Stimulated activated CD4-positive, alpha-beta T cell treated with anti-CD3 and anti-CD28 coated beads, TNF-alpha, amount 100 ng/mL, for 1 hour (primary cell): ENCODE measurements at places on chromosomes 3 and 15.

GRCh38 chr15:65917407-65917756 lies 48.1 kb downstream of the RAB11A start:
- no peak for DNase-seq

DNA sequence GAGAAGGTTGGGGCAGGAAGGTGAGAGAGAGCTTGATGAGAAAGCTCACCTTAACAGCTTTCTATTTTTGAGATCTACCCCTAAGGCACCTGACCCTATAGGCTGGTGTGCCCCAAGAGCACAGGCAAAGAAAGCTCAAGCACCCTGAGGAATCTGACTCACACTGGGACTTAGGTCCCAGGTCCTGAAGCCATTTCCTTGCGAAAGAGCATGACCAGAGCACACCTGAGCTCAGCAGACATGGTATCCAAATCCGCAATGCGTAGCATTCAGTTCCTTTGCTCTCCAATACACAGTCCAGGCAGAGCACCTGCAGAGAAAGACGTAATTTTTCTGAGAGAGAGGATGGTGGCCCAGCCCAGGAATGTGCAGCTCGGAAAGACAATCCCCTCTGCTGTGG lies 112.1 kb upstream of the LPP start:
- DNase-seq, result no peak

- no peak for DNase-seq
Observed at GRCh38 chr15:29074045-29074444, 188.3 kb downstream of the APBA2 start.

DNA sequence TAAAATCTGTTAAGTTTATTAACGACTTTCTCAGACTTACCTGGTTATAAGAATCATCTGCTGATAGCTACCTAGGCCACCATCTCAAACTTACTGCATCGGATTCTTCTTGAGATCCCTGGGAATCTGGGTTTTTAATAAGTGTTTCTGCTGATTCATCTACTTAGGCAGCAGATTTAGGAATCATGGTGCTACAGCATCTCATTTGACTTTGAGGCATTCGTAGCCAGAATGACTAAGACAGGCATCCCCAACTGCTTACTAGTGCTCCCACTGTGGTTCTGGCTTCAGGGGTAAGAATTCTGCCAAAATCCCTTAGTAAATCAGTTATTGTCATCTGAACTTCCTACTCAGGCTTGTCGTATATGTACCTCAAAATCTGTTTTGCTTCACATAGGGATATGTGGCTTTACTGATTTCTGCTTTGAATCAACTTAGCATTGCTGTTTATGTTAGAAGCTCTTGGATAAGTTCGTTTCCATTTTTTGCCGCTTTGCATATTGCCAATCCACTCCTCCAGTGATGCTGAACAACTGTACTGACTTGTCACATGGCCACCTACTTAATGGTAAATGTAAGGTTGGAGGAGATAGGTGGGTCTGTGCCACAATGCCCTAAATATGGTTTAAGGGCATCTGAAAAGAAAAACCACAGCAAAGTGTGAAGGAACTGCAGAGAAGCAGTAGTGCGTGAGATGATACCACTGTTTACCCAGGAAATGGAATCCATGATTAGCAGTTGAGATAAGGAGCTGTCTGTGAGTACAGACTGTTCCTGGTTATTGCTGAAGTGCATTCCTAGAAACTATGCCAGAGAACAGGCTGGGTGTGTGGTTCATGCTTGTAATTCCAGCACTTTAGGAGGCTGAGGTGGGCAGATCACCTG lies 60.3 kb downstream of the MAP6D1 start:
- no peak for DNase-seq

GRCh38 chr3:53192608-53193007 lies 31.6 kb downstream of the PRKCD start:
- DNase-seq, result no peak

GRCh38 chr3:129052675-129053074 lies 7.9 kb upstream of the GP9 start:
- no peak for DNase-seq

GRCh38 chr3:187902936-187903335 lies 157.7 kb upstream of the BCL6 start:
- DNase-seq, result no peak

GRCh38 chr3:136752422-136753325 lies 496 bp upstream of the STAG1 start:
- peak; percentile 96 for DNase-seq

DNA sequence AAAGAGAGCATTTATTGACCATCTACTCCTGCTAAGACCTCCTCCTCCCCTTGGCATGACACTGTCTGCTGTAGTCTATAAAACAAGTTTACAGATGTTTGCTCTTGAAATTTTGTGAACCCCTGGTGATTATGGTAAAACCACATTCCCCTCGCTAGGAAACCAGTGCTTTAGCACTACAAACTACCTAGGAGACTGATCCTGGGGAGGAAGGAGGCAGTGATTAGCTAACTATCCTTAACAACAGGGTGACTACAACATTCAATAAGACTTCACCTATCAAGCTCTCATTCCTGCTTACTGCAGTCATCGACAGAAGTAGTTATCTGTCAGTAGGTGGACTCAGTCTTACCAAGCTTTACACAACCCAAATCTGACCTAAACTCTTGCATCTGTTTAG lies 371.3 kb downstream of the TUSC7 start:
- no peak for DNase-seq

DNA sequence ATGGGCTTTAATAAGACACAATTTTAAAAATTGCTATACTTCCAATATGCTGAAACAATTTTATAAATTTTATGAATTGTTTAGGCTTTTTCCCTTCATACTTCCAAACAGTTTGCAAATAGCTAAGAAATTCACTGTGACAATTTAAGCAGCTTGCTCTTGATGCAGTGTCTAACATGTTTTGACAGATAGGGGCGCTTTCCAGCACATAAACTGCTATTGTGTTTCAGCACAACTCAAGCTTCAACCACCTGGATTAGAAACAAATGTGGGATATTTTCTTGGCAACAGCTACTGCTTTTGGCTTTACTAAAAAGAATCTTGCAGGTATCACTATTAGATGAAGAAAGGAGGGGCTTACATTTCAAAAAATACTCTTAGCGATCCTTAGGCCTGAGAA lies 565.8 kb upstream of the DPPA4 start:
- DNase-seq, result no peak

DNA sequence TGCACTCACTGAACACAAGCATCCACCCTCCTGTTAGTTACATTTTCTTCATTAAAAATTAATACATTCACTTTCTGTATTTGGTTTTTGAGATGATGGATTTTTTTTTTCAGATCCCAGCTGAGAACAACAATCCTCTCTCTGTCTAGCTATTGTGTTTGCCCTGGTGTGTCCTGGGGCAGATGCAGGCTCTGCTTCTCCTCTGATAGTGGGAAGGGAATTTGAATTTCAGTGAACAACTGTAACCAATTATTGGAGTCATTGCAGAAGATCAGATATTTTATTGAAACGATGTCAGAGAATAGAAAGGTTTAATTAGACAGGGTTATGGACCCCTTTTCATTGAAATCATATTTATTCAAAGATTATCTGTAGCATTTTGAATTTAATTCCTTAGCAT lies 33.1 kb upstream of the RYR3 start:
- DNase-seq, result no peak

DNA sequence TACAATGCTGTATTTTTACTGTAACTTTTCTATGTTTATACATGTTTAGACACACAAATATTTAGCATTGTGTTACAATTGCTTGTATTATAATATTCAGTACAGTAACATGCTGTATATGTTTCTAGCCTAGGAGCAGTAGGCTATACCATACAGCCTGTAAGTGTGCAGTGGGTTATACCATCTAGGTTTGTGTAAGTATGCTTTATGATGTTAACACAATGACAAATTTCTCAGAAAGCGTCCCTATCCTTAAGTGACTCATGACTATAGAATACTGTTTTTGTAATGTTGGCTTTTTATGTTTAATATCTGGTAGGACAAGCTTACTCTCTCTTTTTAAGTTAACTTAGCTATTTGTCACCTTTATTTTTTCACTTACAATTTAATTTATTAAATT lies 127.5 kb upstream of the THRB start:
- DNase-seq, result no peak

DNA sequence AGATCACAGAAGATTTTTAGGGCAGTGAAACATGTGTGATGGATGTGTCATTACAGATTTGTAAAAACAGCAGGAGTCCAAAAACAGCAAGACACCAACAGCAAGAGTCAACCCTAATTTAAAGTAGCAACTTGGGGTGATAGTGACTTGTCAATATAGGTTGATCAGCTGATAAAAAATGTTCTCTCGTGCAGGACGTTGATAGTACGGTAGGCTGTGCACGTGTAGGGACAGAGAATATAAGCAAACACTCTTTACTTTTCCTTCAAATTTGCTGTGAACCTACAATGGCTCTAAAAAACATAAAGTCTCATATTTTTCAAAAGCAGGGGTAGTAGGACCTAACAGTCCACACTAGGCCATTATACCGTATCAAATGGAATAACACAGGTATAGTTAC lies 120.8 kb downstream of the STAG1 start:
- DNase-seq, result no peak

DNA sequence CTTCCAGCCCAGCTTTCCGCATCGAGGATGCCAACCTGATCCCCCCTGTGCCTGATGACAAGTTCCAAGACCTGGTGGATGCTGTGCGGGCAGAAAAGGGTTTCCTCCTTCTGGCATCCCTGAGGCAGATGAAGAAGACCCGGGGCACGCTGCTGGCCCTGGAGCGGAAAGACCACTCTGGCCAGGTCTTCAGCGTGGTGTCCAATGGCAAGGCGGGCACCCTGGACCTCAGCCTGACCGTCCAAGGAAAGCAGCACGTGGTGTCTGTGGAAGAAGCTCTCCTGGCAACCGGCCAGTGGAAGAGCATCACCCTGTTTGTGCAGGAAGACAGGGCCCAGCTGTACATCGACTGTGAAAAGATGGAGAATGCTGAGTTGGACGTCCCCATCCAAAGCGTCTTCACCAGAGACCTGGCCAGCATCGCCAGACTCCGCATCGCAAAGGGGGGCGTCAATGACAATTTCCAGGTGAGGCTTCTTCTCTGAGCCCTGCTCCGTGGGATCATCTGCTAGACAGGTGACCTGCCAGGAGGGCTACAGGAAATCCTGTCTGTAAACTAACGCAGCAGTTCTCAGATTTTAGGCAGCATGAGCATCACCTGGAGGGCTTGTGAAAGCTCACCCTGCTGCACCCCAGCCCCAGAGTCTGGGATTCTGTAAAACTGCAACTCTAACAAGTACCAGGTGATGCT lies 1.6 kb downstream of the THBS1 start:
- DNase-seq, result no peak

DNA sequence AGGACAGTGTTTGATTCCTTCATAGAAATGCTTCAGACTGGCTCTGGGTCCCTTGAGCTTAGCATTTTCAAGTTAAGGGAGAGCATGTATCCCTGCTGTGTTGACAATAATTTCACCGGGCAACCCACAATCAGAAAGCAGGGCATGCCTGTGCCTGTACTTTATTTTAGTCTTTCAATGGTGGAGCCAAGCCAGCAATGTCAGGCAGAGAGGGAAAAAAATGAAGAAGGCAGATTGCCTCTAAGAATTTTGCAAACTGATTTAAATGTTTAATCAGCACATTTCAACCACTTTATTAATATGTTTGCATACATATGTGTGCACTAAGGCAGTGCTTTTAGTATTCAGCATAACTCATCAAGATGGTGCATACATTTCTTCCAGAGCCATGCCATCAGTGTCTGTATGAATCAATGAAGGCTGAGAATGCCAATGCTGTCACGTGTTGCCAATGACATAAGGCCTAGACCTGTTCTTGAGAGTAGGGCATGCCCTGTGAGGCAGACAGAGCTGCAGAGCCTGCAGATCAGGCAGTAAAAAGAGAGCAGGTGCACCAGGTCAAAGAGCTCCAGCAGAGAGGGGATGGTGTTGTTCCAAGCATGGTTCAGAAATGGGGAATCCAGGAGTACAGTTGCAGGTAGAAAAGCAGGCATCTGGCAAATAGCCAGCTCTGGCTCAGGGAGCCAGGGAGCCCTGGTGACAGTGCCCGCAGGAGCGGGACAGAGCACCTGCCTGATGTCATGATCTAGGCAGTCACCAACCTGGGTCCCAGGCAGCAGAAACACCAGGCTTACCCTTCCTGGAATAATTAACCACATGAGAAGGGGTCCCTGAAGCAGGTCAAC lies 508.5 kb downstream of the GABRG3 start:
- no peak for DNase-seq

- DNase-seq, result no peak
Observed at GRCh38 chr15:63089260-63090043, 32.2 kb upstream of the LACTB start.
